ENCODE measurements at places on chromosomes 6 and 20. TPM values are rescaled to one million over a fixed set of nuclear protein-coding genes. Genes with fewer than 3 reads are reported as not detected.

WFDC10A gene
- not detected for total RNA-seq

- no peak for DNase-seq
Observed at GRCh38 chr6:11419763-11420453, 117.6 kb upstream of the TMEM170B start.

DNA sequence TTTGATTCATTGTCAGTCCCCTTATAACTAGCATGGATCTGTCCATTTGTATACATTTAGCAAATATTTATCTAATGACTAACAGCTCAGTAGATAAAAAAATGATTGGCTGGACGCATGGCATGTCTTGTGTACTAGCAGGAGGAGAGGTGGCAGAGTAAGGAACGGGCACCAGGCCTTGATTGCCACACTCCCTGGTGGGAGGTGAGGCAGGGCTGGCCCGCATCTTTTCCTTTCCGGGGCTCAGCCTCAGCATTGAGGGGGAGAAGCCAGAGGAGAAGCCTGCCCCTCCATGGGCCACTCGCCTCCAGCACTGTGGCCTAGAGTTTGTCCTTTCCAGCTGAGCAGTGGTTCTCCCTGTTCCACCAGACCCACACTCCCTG, 84.9 kb upstream of the TMEM181 start:
- DNase-seq, result no peak

DNA sequence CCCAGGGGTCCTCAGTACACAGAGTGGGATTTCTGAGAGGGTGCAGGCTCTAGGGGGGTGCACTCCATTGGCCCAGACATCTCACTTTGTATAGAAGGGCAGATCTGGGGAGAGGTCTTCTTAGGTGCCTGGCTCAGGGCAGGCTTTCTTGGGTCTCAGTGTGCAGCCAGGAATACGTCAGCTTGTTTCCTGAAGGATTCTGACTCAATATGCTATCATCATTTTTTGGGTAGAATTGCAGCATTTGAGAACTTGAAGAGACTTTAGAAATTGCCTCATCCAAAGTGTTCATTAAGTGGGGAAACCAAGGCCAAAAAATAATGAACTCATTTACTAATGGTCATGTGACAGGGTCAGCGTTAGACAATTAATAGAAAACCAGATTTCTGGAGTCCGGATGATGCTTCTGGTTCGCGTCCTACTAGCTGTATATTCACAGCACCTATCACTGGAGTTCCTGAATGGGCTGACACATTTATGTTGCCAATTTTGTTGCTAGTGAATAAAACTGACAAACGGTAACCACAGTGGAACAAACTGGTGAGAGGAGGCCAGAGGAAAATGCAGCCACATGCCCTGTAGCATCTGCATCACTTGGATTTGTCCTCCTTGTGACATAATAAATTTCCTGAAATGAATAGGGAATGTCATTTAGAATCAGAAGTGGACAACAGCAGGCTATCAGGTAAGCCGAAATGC, 238.9 kb downstream of the TBC1D7 start:
- no peak for DNase-seq
